Renal cortical epithelial cell (primary cell): ENCODE measurements at places on chromosomes 12 and 14. TPM values are rescaled to one million over a fixed set of nuclear protein-coding genes. Genes with fewer than 3 reads are reported as not detected.
A peak's percentile ranks its signal among the peaks of the same experiment; 100 is the strongest.

- no peak for DNase-seq
Measured at GRCh38 chr12:132248453-132249167, 80.8 kb downstream of the GALNT9 start.

GRCh38 chr14:52553671-52554575, 1.3 kb downstream of the GPR137C start:
- DNase-seq: peak; percentile 84

- no peak for DNase-seq
Measured at GRCh38 chr12:123808167-123808566, 46.1 kb downstream of the DNAH10 start.

GRCh38 chr12:96141216-96141912, 52.8 kb upstream of the ELK3 start:
- DNase-seq: peak; percentile 46

The SGPP1 gene
- total RNA-seq: 51.8 and 63.4 TPM in 2 replicates

DNA sequence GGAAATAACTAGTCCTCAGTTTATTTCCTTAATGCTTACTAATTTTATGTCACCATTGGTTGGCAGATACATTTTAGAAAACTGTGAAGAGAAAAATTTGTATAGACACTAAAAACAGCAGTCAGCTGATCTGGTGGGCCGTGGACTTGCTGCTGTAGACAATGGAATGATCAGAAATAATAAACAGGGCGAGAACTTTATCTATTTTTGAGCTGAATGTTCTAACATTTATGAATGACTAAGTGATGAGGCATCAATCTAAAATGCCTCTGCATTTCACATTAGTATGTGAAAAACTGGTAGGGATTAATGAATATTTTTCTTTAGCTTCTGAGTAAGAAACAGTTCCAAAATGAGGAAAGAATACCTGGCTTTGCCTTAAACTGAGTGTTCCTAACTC, 24.8 kb upstream of the PKP2 start:
- DNase-seq: peak; percentile 11

The PELI2 gene
- total RNA-seq: 2.1 and 8.9 TPM in 2 replicates
